Inflammatory macrophage treated with lipopolysaccharide for 4 hours (primary cell): ENCODE measurements at places on chromosomes 2 and 18.

DNA sequence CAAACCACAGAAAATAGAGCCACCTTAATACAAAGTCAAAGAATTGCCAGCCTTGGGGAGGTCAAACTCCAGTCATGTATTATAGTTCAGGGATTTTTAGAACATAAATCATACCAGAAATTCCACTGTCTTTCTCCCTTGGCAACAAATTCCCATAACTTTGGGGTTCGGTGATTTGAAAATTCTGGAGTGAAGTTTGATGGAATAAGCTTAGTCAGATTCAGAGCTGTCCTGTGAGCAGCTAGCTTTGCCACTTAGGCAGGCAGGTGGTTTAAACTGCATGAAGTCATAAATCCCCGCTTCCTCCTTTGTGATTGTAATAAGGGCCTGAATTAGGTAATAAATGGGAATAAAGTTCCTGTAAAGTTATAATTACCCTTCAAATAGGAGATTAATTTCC is 457.0 kb upstream of the HNMT start:
- DNase-seq: no peak

GRCh38 chr2:42049221-42050009 is 1.6 kb downstream of the PKDCC start:
- no peak for DNase-seq

- DNase-seq: no peak
Measured at GRCh38 chr2:96163768-96164429, 18.7 kb upstream of the DUSP2 start.

GRCh38 chr18:12726774-12727550 is 24.1 kb downstream of the PSMG2 start:
- peak; percentile 68 for DNase-seq

DNA sequence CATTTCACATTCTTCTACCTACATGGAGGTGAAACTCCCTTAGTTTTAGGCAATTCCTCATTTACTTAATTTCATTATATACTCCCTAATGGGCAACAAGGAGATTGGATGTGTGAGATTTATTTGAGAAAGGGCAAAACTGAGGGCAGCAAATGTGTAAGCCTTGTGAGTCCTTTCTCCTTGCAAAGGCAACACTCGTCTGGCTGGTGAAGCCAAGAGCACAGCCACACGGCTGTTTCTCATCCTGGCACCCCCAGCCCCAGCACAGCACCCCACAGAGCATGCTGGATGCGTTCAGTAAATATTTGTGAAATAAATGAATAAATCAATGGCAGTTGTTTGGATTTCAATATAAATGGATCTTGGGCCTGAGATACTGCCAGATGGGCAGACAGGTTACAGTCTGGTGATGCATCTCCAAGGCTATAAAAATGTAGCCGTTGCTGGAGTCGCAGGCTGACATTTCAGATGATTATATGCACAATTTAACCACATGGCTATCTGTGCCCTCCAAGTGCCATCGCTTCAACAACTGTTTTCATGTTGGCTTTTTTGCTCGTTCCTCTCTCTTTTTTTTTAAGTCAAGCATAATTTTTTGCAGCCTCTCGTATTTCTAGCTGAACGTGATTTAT is 154.1 kb upstream of the REV1 start:
- no peak for DNase-seq

GRCh38 chr2:173087793-173088496 is 12.3 kb downstream of the MAP3K20 start:
- DNase-seq: no peak

DNA sequence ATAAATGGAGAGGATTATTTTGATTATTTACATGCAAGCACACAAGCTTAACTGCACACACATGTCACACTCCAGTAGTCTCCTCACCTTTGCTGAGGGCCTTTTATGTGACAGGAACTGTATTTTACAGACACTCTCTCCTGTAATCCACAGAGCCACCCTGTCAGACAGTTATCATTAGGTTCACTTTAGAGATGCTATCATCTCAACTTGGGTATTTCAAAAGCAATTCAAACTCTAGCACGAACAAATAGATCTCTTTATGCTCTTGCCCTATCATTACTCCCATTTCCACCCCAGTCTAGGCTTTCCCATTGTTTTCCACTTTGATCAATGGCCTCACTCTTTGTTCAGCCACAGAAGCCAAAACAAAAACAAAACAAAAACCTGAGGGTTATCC is 281.2 kb upstream of the EPHA4 start:
- no peak for DNase-seq

GRCh38 chr2:230872151-230872967 is 7.6 kb downstream of the ITM2C start:
- no peak for DNase-seq

DNA sequence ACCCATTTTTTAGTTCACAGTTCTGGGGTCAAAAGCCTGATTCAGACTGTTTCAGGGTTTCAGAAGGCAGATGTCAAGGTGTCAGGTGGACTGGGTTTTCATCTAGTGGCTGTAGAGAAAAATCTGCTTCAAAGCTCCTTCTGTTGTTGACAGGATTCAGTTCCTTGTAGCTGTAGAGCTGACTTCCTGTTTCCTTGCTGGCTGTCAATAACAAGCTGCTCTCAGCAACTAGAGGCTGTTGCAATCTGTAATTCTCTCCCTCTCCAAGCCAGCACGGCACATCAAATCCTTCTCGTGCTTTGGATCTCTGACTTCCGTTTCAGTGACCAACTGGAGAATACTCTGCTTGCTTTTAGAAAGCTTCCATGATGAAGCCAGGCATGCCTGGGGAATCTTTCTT is 179.4 kb downstream of the DOK6 start:
- peak; percentile 3 for DNase-seq

DNA sequence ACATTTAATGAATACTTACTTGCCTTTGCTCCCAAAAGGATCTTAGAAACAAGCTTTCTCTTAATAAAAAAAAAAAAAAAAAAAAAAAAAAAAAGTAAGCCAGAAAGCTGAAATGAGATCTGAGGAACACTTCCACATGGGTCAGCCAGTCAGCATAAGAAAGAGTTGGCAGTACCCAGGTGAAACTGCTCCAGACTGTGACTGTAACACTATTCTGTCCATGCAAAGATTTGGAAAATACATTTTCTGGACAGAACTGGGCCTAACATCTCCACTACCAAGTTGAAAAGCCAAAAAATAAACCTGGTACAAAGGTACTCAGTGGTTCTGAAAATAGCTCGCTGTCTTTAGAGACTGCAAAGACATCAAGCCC is 135.7 kb downstream of the THADA start:
- DNase-seq: no peak

DNA sequence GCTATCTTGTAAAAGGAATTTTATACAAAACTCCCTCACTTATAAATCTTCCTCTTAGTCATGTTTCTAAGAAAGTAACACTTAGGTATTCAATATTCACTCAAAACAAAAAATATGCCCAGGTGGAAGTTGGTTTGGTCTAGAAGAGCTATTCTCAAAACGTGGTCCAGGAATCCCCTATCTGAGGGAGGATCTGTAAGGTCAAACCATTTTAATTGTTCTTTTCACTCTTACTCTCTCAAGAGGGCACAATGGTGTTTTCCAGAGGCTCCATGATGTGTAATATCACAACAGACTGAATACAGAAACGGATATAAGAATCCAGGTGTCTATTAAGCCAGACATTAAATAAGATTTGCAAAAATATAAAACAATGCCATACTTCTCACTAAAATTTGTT is 9.9 kb downstream of the MOB1A start:
- DNase-seq: no peak

- DNase-seq: no peak
Measured at GRCh38 chr18:10936176-10937053, 213.0 kb downstream of the PIEZO2 start.

- no peak for DNase-seq
Measured at GRCh38 chr2:19812166-19812565, 89.6 kb downstream of the TTC32 start.

DNA sequence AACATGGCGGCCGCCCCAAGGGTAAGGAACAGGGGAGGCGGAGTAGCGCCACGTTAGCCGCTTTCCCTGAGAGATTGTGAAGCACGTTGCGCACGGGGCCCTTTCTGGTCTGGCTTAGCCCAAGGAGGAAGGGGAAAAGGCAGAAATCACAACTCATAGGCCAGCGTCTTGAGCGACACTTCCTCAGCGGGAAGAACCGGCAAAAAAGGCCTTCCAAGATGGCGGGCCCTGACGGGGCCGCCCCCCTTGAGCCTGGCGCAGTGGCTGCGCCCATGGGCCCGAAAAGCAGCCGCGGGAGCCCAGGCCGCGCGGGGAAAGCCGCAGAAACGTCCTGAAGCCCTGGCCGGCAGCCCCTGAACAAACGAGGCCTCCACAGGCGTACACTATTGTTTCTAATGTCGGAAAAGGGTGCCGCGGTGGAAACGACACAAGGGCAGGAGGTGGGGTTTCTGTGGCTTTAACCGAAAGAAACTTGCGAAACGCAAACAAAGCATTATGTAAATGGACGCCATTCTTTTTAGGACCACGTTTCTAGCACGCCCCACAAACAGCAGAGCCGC is 919 bp upstream of the PCBP1 start:
- DNase-seq: peak; percentile 91

DNA sequence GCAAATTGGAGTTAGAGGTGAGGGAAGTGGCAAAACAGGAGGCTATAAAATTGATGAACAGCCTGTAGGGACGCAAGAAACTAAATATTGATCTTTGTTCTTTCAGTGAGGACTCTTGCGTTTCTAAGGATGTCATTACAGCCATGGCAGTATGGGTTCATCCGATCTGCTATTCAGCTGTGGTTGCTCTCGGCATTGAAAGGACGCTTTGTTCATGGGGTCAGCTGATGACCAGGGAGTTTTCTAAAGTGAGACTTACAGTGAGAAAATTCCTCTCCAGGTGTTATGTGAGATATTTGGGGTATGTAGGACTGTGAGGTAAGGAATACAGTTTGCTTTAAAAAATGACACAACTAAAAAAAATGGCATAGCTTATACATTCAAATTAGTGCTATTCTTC is 52.7 kb upstream of the PELI1 start:
- DNase-seq: no peak

DNA sequence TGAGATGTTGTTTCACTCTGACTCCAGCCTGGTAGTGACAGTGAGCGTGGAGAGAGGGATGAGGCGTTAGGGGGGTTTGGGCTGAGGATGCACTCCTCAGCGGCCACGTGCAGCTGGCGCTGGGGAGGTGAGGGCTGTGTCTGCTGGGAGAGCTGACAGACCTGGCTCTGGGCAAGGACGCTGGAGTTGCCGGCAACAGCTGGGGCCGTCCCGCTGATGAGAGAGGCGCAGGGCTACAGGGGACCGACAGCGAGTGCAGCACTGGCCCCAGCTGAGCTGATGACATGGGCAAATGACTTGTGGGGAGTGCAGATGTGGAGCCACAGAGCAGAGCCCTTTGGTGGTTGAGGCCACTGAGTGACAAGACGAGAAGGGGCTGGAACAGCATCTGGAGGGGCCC is 38.4 kb downstream of the COA5 start:
- no peak for DNase-seq

DNA sequence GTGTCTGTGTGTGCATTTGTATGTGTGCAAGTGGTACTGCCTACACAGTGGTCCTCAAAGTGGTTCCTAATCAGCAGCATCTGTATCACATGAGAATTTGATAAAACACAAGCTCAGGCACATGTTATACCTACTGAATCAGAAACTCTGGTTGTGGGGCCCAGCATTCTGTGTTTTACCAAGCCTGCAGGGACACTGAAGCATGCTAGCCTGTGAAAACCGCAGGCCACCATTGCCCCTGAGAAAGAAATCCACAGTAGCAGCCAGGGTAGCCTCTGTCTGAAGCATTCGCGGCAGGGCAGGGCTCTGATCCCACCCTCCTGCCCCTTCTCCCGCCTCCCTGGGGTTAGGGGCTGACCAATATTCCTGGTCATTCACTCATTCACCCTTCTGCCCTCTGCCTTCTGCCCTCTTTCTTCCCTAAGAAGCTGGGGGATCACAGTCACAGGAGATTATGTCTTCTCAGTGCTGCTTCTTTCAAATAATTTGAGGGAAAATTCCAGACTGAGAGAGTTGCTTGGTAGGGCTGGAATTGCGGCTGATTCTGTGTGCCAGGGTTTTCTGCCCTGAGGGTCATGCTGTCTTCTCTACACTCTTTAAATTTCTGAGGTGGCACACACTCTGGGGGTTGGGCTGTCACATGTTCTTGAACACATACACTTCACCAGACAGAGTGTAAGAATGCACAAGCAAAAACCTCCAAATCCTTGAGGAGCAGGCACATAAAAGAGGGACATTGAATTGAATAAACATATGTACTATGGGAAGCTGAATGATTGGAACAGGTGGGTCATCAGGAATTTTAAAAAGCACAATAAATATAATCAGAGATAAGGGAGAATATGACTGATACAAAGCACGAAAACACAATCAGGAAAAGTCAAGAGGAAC is 126.6 kb upstream of the SEC11C start:
- DNase-seq: no peak

- no peak for DNase-seq
Measured at GRCh38 chr18:23068011-23068410, 67.3 kb upstream of the CABLES1 start.

GRCh38 chr2:222969491-222969890 is 82.5 kb upstream of the KCNE4 start:
- DNase-seq: no peak

GRCh38 chr2:62724106-62724505 is 18.6 kb downstream of the EHBP1 start:
- no peak for DNase-seq

- no peak for DNase-seq
Measured at GRCh38 chr2:27021253-27022049, 11.3 kb upstream of the TMEM214 start.

DNA sequence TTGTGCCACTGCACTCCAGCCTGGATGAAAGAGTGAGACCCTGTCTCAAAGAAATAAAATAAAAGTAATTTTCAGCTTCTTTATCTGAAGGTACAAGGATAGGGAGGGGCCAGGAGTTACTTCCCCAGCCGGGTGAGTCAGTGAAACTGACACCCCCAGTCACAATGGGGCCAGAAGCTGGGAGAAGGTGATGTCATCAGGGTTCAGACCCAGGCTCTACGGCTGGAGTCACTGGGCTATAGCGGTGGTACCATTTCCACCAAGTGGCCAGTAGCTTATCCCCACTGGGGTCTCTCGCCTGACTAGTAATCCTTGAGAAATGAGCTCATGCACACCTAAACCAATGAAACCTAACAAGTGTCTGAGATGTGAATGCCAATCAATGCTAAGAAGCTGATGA is 107.9 kb downstream of the ALPK2 start:
- DNase-seq: peak; percentile 69

- DNase-seq: peak; percentile 97
Measured at GRCh38 chr18:23835506-23835905, 146.3 kb downstream of the LAMA3 start.
